ENCODE measurements at places on chromosomes 4 and X.

DNA sequence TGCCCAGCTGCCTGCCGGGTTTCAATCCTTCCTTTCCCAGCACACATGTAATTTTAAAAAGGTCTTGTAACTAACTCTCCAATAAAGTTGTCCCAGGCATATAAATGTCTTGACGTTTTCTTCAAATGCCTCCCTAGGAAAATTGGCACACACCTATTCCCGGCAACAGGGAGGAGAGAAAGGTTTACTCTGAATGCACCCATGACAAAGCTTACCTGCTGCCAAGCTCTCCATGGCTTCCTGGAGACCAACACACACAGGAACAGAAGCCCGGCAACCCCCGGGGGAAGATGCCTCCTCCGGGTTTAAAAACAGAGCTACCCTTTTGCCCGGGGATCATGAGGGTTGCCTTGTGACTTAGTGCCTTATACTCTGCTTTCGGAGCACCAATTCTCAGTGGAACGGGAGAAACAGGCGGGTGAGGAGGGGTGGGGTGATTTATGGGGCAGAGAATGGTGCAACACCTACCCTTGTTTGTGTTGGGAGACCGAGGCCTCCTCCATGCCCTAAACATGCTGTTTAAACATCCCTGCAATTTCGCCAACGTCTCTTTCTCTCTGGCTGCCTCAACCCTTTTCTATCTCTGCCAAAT is 4.8 kb upstream of the GYG2 start:
- DNase-seq: no peak

- DNase-seq: no peak
Measured at GRCh38 chr4:20652226-20652885, 47.9 kb upstream of the PACRGL start.

DNA sequence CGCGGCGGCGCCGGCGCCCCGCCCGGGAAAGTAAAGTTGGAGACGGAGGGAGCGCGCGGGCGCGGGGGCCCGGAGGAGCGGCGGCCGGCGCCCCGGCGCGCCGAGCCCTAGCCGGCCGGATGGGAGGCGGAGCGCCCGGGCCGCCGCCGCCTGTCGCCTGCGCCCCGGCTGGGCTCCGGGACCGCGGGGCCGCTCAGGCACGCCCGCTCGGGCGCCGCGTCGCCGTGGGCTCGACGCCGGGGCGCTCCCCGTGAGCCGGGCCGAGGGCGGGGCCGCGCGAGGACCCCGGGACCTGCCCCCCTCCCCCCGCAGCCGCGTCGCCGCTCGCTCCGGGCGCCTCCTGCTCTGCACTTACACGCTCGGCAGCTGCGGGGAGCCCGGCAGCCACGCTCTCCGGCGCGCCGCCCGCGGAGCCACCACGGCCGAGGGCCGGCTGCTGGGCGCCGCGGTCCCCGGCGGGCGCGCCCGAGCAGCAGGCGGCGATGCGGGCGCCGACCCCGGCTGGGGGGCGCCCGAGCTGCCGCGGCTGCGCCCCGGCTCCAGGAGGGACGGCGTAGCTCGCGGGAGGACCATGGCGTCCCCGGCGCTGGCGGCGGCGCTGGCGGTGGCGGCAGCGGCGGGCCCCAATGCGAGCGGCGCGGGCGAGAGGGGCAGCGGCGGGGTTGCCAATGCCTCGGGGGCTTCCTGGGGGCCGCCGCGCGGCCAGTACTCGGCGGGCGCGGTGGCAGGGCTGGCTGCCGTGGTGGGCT is at the start of gene ADRA2C:
Gene ADRA2C (plus strand): TSS at position 350 of the 749 bp plus-strand sequence. CDS start 222 bp downstream, at position 572.
- DNase-seq: no peak

DNA sequence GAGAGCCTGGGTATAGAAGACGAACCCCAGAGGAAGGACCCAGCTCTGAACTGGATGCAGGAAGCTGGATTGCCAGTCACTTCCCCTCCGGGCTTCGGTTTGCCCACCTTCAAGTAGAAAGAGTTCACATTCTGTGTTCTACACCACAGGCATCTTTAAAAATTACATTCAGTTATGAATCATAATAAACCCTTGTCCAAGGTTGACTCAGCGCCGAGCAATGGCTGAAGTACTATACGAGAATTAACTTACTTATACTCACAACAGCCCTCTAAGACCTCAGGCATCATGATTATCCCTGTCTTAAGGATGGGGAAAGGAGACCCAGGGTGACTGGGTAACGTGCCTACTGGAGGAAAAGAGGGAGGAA is 72.5 kb downstream of the EVC2 start:
- no peak for DNase-seq

DNA sequence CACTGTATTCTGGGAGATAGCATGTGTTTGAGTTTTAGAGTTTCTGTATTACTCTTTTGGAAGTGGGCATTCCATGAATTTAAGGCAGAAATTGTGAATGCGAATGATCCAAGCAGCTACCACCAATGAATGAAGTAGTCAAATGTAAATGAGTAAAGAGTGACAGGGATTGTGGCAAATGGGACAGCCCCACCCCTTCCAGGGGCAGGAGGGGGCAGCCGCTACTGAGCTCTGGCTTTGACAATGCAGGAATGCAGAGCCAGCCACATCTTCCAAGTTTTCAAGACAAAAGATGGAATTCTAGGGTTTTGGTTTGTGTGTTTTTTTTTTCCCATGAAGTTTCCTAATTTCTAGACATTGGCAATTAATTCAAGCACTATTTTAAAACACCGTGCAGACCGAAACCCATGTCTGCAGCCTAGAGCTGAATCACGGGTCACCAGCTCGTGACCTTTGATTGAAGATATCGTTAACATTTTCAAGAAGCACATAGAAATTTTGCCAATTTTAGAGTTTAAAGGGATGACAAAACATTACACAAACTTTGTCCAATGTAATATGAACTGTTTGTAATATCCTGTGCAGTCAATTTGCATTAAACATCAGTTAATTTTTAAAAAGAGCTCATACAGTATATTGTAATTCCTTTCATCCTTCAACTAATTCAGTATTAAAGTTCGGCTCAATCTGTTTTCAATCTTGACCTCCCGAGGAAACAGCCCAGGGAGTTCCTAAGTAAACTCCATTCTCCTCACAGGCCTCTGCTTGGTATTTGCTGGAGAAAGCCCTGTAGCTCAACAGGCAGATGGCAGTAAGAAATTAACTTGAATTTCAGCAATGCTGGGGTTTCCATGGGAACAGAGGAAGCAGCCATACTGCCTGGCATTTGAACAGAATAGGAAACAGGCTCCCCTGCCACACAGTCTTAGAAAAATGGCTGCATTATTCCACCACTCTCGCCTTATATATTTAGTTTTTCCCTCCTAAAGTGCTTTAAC is 83.4 kb downstream of the UCHL1 start:
- DNase-seq: no peak

DNA sequence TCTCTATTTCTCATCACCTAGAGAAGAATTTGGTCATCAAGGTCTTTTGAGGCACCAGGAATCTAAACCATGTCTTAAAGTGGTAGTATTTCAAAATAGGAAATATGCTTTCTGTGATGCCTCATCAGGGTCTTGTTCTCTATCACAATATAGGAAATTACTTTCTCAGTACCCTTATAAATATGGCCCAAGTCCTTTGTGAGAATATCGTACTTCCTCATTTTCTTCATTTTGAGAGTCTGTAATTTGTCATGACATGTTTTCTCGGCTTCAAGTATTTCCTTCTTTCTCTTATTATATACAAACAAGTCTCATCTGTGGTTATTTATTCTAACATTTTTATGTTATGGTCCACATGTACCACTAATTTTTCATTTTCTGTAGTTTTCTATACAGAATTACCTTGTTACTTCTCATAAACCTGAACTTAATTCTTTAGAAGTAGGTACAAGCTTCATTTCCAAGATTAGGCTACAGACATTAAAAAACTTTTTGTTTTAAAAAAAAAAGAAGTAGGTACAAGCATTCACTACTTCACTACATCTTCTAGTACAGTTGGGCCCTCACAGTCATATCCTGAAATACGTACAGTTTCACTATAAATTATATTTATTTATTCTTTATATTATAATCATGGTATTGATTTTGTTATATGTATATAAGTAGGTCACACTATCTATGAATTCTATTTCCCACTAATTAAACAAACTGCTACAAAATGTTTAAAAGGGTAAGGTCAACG is 54.4 kb downstream of the KLHL13 start:
- no peak for DNase-seq

GRCh38 chr4:187576751-187577150 is 418.8 kb upstream of the ZFP42 start:
- DNase-seq: no peak

GRCh38 chrX:69074726-69075125 is 90.5 kb downstream of the PJA1 start:
- no peak for DNase-seq

- no peak for DNase-seq
Measured at GRCh38 chrX:23389196-23389792, 54.6 kb downstream of the PTCHD1 start.

- DNase-seq: no peak
Measured at GRCh38 chr4:168766604-168767316, 243.3 kb downstream of the CBR4 start.

DNA sequence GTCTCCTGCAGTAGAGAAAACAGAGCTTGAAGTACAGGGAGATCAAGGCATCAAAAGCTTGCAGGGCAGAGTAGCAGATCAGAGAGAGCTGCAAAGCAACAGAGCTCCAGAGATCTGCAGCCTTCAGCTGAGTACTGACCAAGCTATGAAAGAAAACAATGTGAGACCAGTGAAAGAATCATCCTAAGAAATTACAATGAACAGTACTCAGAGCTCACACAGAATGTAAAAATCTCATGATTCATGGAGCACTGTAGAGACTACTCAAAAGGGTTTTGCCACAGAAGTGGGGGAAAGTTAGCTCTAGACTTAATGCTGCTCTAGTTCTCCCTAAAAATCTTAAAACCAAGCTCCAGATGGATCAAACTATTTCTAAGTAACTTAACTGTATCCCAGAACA is 80.0 kb upstream of the MAB21L2 start:
- no peak for DNase-seq

All from ovary (tissue), 10 donors.